GM04503 (cell line): ENCODE measurements at places on chromosomes 2 and 18.

DNA sequence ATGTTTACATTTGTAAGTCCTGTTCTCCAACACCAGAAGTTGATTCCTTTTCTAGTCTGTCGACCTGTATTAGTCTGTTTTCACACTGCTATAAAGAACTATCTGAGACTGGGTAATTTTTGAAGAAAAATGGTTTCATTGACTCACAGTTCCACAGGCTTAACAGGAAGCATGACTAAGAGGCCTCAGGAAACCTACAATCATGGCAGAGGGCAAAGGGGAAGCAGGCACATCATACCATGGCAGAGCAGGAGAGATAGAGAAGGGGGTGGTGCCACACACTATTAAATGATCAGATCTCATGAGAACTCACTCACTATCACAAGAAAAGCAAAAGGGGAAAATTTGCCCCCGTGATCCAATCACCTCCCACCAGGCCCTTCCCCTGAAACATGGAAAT is 112.8 kb upstream of the MAP3K20 start:
- DNase-seq, result no peak

GRCh38 chr2:164044622-164045021 is 308.8 kb upstream of the FIGN start:
- DNase-seq, result no peak

- DNase-seq, result no peak
These were observed 386.1 kb downstream of the SOCS6 start for GRCh38 chr18:70674896-70675295.

DNA sequence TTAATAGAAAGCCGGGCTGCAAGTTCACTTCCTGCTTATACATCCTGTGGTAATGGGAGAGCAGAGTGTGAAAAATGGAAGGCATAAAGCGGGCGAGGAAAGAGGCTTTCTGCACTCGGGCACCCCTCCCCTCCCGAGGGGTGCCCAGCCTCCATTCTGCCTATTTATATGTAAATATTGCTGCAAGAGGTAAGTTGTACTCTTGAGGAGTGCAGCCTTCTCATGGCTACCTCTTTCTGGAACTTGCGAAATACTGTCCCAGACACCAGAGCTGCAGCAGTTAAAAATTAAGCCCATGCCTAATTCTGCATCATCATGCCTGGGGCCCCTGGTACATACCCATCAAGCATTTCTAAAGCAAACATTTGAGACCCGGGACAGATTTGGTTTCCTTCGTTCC is 156.0 kb downstream of the GBX2 start:
- DNase-seq, result no peak

DNA sequence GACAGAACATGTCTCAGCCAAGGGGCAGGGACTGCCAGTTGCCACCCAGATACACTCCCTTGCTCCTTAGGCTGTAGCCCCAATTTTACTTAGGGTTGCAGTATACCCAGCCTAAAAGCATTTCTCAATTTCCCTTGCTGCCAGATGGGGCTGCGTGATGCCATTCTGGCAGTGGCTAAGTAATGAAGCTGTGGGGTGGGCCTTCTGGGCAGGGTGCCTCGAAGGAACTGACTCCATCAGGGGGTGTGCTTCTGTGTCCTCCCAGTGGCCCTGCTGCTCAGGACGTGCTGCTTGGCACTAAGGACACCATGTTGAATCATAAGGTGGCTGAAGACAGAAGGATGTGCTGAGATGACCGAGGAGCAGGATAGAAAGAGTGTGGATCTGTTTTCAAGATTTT is 74.2 kb downstream of the VWA3B start:
- no peak for DNase-seq

DNA sequence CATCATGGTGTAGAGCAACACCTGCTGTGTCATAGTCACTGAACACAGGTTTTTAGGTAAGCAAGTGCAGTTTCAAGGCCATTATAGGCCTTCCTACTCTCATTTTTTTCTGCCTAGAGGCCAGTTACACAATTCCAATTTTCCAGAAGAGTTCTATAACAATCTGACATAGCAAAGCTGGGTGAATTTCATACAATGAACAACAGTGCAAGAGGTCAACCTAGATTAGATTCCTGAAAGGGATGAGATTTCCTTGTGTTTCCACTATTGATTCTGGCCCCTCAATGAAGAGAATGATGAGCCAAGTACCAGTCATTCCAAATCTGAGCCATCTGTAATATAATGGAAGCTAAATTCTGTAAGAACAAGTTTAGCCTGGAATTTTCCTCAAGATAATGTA is 15.3 kb upstream of the CD28 start:
- DNase-seq, result no peak

DNA sequence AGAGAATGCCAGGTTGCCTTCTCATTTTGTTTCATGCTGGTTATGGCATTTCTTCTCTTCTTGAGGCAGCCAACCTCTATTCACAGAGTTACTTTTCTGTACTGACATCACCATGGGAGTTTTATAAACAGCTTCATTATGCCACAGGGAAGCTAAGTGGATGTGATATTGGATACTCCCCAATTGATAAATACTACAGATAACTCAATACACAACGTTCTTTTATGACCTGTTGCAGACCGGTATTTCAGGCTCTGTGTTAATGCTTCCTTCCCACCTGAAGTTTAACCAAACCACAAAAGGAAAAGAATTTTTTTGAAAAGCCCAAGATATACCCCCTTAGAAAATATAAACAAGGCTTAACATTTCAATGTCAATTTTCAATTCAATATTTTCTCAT is 258.3 kb upstream of the SOX11 start:
- DNase-seq, result no peak

DNA sequence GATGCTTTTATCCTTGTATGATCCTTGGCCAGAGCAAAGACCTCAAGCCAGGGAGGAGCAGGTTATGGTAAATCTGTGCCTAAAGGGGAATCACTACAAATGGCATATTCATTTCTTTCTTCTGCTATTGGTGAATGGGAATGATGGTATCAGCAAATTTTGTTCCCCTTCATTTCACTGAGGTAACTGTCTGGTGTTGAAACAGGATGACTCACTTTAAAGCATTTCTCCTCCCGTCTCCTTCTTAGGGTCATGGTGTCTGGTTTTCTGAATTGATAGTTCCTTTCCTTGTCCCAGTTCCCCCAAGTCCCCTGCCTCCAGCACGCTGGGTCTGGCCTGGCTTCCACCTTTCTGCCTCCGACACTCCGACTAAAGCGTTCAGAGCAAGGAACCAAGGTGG is 109.2 kb downstream of the MREG start:
- DNase-seq, result no peak

DNA sequence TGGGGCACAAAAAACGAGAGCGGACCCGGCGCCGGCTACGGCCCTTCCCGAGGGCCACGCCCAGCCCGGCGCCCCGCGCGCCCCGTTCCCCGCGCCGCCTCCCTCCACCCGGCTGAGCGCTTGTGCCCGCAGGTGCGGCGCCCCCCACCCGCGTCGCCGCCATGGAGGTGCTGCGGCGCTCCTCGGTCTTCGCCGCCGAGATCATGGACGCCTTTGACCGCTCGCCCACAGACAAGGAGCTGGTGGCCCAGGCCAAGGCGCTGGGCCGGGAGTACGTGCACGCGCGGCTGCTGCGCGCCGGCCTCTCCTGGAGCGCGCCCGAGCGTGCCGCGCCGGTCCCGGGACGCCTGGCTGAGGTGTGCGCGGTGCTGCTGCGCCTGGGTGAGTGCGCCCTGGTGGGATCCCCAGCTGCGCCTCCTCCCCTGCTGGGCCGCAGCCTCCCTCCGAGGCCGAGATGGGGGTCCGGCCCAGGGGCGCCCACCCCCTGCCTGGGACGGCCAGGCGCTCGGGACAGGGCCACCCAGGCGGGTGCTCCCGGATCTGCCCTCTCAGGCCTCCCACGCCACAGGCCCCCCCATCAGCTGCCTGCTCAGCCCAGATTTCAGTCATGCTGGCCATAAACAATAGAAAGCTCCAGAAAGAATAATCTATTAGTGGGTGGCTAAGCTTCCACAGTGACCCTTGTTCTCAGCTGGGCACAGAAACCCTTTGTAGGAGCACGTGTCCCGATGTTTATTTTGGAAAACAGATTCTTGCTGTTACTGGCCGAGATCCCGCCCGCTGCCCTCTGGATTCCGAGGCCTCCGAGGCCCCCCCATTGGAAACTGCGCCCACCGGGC is 997 bp downstream of the BOK start:
- DNase-seq, result no peak

GRCh38 chr2:222465746-222466145 is 41.4 kb downstream of the SGPP2 start:
- DNase-seq, result no peak

GRCh38 chr2:222167762-222168161 is 131.0 kb downstream of the PAX3 start:
- no peak for DNase-seq

DNA sequence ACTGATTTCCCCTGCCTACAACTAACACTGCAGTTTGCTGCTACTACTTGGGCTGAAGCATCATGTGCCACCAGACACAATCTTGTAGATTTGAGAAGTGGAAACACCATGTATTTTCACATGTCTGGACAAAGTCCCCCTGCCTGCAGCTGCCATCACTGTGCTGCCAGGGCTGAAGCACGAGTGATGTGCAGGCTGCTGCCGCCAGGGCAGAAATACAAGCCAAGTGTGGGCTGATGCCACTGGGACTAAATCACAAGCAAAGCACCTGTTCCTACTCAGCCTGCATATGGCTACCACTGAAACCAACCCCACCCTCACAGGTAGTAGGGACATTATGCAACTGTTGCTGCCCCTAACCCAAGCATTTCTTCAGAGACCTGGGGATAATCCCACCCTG is 179.5 kb upstream of the SLC35G4 start:
- no peak for DNase-seq

DNA sequence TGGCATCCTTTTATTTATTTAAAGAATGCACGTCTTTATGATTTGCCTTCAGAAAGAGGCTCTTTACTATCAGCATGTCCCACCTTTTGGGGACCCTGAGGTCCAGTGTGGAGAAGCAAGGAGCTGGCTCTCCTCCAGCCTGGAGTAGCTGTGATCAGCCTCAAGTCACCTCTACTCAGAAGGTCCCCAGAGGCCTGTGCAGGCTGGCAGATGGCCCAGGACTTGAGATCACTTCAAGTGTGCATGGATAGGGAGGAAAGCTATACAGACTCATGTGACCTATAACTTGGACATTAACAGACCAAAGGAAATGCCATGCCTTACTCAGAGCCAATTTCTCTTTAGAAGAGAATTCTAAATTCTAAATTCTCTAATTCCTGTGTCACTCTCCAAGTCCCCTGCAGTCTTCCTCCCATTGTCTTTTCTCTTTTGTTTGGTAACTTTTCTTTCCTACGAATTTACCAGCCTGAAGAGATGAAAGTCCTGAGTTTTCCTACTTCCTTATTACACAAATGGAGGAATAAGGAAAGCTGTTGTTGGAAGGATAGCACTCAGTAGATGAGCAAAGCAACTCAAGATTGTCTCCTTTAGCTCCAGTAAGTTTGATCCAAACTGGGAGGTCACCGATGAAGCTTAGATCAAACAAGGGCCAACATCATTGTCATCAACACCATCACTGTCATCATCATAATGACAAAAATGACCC is 163.9 kb downstream of the GFPT1 start:
- no peak for DNase-seq

DNA sequence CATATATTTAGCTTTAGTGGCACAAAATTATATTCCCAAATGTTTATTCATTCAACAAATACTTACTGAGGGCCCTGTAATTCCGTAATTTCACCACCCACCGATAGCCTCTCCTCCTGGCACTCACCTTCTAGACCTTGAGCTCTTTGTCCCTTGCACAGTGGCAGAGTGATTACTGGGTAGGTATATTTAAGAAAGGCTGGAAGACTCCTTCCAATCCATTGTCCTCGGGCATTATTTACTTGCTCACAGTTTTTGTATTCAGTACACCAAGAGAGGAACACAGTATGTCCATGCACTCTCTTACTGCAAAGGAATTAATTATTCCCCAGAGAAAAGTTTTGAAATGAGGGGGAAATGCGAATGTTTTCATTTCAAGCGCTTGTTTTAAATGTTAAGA is 1.1 kb upstream of the CDCA7 start:
- DNase-seq, result no peak

DNA sequence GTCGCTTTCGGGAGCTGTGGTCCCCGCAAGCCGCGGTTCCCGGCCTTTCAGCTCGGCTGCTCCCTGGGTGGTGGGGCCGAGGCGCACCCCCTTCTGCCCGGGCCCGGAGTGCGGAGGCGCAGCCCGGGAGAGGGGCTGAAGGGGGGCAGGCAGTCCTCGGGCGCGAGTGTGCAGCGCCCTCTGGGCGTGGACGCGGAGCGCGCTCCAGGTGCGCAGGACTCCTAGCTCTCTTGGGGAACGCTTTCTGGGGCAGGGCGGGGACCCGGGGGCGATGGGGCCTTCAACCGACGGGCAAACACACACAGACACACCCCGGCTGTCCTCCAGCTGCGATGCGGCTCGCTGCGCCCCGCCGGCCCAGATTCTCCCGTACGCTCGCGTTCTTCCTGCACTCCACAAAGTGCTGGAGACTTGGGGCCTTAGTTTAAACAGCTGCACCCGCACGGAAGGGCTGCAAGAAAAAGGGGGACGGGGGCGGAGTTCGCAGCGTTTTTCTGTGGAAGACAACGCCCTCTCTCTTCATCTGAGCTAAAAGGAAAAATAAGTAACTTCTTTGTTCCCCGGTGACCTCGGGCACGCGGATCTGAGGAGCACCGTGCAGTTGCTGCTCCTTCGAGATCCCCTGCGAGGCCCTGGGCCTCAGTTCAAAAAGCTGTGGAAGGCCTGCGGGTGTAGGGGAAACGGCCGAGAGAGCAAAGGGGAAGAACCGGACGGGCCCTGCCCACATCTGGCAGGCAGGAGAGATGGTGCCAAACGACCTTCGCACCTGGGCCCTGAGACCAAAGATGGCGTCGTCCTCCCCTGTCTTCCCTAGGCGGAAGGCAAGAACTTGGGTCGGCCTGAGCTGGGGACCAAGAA is 593 bp upstream of the SDC1 start:
- DNase-seq, result no peak

DNA sequence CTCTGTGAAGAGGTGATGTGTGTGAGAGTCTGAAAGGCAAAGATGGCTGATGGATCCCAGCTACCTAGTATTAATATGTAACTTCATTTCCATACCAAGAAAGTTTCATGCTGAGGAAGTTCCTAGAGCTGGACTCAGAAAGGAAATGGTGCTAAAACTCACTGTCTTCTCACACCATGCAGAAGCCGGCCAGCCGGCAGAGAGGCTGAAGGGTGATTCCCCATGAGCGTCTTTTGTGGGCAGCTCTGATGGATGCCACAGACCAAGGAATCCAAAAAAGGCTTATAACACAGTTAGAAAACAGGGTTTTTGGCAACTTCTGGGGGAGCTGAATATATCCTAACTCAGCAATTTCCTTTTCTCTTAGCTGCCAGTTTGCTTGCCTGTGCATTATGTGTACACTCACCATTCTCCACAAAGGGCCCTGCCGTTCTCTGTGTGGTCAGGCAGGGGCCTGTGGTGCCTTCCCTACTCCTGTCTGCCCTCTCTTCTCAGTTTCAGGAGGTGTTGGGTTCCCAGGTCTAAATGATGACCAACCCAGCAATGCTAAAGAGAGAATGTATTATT is 289.4 kb downstream of the MTX2 start:
- no peak for DNase-seq
